Activated T-cell treated with anti-CD3 and anti-CD28 coated beads, Interleukin-2, amount 50 U/mL, for 1 hour (primary cell): ENCODE measurements at places on chromosomes 4 and X.

DNA sequence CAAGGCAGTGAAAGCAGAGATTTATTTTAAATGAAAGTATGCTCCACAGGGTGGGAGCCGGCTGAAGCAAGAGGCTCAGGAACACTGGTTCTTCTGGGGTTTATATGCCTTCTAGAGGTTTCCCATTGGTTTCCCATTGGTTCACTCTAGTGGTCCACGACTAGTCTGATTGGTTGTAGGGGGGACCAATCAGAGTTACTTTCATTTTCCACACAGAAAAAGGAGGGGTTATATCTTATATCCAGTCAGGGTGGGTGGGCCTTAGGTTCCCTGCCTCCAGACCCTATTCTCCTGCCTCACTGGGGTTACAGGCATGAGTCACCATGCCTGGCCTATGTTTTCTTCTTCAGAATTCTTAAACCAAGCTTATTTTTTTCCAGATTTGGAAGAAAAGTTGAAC, 101.6 kb downstream of the KLHL8 start:
- no peak for DNase-seq

DNA sequence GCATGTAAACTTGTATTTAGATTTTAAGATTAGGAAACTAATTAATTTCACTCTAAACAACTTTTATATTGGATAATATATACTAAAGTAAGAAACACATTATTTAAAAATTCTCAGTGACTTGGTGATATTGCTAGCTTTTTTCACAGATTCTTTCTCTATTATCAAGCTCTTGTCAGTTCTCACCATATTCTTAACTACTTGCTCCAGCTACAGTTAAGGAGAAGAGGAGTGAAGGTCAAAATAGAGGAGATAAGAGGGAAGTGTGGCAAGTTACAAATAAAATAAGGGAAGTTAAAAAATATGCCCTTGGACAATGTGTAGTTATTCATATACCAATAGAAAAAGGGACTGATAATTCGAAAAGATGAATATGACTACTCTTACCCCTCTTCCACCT, 34.7 kb upstream of the NAF1 start:
- no peak for DNase-seq

DNA sequence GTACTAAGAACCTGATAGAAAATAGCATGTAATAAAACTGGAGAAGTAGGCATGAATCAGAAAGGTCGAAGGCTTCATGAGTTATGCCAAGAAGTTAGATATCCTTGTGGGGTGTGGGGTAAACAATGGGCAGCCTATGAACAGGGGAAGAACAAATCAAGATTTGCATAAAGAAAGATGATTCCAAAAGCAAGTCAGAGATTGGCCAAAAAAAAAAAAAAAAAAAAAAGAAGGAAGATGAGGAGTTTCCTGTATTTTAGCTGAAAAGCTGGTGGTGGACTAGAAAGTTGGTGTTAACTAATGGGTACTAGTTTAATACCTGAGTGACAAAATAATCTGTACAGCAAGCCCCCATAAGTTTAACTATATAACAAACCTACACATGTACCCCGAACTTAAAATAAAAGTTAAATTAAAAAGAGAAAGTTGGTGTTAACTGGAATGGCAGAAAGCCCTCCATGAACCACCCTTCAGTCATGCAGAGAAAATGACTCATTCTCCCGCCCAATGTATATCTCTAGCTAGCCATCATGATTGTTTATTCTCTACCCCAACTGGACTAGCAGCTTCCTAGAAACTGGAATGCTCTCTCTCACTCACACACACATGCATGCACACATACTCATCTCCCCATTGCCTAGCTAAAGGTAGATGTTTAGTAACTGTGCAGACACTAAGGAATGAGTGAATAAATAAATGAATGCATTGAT, 41.7 kb downstream of the ATP11C start:
- no peak for DNase-seq

DNA sequence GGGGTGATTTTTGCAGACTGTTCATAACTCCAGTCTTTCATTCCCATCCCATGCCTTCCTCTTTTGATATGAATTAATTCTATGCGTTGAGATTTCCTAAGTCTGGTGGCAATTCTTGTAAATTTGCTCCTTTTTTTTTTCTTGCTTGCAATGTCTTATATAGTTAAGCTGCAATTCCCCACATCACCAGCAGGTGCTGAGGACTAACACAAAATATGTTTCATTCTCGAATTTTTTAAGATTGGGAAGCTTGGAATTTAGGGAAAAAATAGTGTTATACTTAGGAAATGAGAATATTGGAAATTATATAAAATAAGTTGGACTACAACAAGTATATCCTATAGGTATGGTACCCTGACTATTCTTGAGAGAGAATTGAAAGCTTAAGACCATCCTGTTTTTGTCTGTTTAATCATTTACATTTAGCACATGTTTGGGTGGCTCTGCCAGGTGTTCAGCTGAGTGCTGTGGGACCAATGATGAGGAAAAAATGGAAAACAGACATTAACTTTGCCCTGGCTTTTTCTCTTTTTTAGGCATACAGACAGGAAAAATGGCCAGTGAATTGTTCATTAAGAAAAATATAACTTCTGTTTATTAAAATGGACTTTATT, 30.2 kb downstream of the AFF2 start:
- DNase-seq: no peak

DNA sequence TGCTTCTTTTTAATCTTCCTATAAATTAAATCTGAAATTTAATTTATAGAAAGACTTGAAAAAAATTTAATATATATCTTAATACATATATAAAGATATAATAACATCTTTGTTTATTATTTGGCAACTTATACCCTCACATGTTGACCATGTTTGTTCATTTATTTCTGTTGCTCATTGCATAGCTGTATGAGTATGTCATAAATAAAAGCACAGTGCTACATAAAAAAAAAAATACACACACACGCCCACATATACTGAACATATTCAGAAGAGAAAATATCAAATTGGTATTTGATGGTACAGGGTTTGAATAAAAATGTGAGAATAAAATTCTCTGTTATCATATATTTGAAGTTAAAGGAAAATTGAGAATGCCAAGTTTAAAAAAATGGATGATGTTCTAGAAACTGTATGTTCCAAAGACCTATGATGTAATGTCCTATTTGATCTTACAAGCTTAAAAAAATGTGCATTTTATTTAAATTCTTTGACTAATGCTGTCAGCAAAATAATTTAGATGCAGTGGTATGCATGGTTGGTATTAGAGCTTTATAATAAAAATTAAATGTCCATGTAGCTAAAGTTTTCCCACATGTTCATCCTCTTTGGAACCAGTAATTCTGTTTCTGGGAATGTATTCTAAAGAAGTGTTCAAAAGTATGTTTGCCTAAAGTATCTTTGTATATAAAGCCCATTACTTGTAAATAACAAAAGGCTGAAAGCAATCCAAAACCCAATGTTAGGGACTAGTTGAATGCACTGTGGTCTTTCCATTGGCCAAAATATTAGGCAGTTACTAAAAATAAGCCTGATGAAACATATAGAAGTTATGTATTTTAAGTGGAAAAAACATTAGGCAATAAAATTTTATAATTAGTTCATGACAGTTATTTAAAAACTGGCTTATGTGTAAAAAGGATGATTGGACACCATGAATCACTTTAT, 12.9 kb downstream of the TMEM184C start:
- DNase-seq: no peak

DNA sequence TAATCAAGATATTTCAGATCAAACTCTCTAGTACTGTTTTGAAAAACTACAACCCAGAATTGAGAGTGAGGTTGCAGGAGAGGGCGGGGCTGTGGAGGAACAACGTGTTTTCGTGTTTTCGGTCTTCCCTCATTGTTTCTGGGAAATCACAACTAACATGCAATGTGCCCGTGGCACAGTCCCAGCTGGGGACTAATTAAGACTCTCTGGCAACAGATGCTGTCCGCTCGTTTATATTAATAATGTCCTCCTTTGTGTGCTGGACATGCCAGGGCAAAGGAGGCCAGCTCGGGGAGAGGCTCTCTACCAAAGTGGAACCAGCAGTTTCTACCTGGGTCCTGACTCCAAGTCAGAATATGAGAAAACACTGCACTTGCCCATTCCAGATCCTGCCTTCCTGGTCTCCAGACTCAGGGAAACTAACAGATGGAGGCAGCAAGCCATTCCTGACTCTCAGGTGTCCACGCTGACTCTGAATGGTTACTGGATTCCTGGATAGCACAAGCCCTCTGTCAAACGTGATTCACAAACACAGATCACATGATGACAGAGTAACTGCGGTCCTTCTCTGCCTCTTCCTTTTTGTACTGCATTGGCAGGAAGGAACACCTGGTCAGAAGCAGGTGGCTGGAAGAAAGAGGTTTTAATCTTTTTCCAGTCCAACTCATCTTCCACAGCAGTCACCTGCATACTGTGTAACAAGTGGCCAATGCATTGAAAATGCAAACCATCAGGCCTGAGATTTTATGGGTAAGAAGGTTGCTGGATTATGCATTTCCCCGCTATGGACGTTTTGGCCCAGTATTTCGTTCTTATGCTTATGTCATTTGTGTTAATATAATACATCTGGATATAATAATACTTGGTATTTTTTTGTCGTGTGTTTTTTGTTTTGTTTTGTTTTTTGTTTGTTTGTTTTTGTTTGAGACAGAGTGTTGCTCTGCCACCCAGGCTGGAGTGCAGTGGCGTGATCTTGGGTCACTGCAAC, 65.0 kb downstream of the COQ2 start:
- DNase-seq: peak; percentile 40
